Thoracic aorta (tissue), 2 donors: ENCODE measurements at places on chromosomes 5 and 9. TPM values are rescaled to one million over a fixed set of nuclear protein-coding genes. Genes with fewer than 3 reads are reported as not detected.

Gene GNA14
- 8.4 TPM for total RNA-seq

Gene PHF24
- 0.35 TPM for total RNA-seq

Gene ARAP3
- 16.2 TPM for total RNA-seq

Gene RASGEF1C
- total RNA-seq: not detected

Gene SGCD
- 20.4 TPM for total RNA-seq

DNA sequence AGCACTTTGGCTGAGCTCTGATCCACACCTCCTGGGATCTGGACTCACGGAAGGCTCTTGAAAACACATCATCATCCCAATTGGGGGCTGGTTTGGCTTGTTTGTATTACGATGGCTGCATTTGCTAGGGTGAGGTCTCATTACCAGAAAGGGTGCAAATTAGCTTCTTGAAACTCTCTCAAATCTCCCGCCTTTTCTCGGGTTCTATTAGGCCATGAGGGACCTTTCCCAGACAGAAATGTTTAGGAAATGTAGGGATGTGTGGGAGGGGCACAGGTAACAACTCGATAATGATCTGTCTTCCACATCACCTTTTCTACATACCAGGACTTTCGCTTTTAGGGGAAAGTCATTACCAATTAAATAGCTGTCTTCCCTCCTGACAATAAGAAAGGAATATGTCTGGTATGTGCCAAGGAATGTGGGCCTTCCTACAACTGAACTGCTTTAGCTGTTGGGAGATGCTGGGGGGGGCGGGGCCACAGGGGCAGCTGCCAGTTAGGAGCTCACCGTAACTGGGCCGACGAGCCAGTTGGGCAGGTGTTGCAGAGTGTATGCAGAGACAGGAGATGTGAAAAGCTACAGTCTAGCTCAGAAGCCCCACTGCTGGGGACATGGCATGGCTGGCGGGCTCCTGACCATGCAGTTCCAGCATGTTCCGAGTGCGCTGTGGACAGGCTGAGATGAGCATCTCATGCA lies 71.2 kb downstream of the AK8 start:
- no peak for DNase-seq

- DNase-seq: no peak
Observed at GRCh38 chr5:78795757-78796156, 147.2 kb upstream of the LHFPL2 start.

DNA sequence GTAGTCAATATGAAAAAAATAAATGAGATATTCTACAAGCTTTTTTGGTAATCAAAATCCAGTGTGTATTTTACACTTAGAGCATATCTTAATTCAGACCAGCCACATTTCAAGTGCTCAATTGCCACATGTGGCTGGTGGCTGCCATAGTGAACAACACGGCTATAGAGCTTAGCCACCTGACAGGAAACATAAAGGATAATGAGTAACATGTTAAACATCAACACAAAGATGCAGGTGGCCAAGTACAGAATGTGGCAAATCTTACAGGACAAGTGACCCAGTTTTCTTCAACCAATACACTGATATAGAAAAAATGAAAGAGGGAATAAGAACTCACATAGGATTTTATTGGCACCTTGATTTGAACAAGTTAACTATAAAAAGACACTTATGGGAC lies 61.4 kb downstream of the KIF24 start:
- DNase-seq: no peak

DNA sequence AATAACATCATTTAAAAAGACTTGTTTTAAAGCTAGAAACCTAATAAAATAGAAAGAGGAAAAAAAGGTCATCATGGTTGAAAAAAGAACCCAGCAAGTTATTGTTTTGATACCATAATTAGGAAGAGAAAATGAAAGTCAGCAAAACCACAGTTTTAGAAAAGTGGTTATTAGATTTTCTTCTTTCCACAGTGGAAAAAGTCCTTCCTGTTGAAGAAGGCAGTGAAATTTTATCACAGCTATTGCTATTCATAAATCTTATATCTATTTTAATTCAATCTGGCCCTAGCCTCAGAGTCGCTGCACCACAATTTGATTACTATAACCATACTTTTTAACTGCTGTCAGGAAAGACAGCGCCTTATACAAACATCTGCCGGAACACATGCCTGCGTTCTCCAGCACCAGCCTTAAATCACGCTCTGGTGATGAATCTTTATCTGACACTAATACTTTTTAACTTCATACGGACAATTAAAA lies 60.3 kb downstream of the MAPKAP1 start:
- DNase-seq: no peak

DNA sequence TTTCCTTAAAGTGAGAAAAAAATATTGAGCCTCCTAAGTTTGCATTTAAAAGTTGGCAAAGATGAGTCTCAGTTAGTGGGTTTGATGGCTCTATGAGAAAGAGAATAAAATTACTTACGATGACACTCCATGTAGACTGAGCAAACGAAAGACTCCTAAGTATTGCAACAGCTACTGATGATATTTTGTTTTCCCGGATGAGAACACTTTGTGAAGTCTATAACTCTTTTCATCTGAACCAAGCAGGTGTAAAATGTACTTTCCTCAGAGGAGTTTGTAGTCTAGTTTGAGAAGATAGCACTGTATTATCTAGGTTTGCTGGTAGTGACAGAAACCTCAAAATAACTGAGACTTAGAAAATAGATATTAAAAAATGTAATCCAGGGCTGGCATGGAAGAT lies 1.7 kb upstream of the ITK start:
- DNase-seq: no peak

DNA sequence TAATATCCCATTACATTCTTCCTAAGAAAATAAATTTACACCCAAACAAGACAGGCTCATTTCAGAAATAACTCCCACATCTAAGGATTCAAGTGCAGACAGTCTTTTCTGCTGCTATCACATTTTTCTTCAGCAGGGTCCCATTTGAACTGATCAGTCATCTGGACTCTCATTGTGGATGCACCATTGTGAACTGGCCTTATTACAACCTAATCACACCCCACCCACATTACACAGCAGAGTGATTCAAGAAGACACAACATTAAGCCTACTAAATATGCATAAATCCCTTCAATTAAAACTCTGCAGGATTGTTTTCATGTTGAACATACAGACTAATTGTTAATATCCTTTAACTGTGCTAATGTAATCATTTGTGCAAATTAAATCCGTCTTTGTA lies 146.2 kb downstream of the CDH12 start:
- DNase-seq: no peak

DNA sequence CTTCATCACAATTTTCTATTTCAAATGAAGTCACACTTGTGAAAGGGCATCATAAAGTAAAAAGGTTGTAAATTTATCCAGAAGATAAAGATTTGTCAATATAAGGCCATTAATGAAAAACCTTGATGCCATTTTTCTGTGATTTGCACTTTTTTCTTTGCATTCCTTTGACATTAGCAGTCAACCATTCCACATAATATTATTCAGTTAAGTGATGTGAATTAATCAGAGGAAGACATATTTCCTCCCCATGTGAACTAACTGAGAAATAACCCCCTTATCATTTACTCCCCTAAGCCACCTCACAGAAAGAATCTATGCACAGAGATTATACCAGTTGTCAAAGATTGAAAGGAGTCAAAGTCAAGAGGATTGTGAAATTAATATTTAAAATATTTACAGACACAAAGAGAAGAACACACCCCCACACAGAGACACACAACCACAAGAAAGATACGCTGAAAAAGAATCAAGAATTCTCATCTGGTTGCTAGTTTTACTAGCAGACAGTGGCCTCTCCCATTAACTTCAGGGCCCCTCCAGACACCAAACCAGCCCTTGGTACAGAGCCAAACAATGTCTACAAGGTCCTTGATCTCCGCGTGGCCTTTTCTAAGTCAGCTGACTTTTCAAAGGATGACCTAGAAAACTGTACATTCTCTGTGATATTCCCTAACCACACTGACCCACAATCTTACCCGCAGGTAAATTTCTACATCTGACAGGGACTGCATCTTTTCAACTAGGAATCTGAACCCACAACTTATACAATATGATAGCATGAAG lies 29.5 kb downstream of the GNAQ start:
- no peak for DNase-seq

GRCh38 chr5:44085083-44085482 lies 304.1 kb downstream of the FGF10 start:
- DNase-seq: no peak

DNA sequence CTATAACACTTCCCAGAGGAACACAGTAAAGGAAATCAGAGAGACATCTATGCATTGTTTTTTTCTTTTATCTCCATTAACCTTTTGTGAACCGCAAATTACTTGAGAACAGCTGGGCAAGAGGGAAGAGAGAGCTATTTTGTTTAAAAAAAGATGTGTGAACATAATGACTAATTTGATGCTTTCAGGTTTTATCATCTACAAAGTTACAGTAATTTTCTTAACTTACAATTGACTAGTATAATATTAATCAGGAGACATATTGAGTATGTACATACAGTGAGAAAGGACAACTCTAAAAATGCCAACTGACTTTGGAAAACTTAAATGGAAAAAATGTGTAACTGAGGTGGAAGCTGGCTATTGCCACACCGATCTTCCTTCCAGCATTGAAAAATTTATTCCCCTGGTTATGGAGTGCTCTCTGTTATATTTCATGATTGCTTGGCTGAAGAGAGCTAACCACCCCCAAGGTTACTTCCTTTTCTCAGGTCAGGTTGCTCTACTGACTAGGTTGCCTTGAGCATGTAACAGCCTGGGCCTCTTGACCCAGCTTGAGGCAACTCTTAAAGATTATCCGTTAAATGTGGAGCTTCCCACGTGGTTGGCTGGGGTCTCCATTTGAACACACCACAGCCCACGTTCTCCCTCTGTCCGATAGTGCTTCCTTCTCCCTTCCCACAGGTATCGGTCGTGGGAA lies 62.6 kb upstream of the C6 start:
- DNase-seq: no peak

GRCh38 chr5:115484368-115484767 lies 60.2 kb downstream of the FEM1C start:
- no peak for DNase-seq

DNA sequence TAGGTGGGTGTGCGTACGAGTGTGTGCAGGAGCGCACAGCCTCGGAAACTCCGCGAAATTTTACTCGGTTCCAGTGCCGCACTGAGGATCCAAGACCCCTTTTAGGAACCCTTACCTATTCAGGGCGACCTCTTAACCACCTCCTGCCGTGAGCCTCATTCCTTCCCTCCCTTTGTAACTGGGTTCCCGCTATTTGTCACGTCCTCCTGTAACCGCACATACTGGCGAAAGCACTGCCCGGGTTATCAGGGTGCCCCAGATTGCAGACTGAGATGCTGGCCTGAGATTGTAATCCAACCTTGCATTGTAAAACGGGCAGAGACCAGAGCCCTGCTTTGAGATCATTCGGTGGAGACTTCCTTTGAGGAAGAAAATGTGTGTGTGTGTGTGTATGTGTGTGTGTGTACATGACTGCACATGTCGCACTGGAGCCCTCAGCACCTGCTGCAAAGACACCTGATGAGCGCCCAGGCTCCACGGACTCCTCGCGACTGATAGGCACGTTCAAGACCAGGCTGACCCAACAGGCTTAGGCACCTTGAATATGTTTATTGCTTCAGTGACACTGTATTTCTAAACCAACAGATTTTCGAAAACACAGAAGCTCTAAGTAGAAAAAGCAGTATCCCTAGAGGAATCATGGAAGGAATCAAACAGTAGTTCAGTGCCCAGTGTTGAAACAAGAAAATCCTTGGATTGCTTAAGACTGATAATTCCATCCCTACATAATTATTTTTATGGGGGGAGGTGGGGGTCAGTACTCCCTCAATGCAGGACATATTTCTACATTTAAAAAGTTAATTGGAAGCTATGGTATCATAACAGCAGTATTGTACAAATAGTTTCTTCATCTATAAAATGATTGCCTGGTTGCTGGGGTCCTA lies 86.5 kb upstream of the TNFAIP8 start:
- DNase-seq: no peak

DNA sequence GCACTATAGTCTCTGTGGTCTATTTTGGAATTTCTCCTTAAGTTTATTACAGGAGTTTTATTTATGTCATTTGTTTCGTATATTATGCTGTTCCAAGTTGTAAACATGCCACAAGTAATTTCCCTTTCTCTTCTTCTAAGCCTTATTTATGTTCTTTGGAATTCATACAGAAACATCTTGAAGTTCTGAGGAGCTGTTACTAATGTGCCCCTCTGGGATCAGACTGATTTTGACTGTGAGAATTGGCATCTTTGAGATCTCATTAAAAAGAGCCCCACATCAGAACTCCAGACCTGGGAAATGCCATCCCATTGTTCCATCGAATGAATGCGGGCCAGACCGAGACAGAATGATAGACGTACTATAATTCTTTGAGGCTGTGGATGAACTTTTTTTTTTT lies 138.8 kb upstream of the CD180 start:
- no peak for DNase-seq

DNA sequence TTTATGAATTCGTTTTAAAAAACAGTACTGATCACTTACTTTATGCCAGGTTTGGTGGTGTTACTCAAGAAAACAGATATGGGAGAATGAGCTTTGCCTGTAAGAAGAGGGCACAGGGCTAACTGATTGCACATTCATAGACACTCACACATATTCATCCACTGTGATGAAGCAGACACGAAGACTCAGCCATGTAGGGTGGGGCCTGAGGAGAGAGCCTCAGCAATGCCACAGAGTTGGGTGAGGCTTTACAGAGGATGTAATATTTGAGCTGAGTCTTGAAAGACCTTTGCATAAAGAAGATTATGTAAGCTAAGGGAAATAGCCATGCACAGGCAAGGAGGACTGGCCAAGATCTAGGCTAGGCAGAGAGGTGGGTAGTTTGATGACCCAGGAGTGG lies 472.8 kb downstream of the PSAT1 start:
- DNase-seq: no peak

- no peak for DNase-seq
Observed at GRCh38 chr9:87751423-87751822, 25.5 kb downstream of the CTSL start.

DNA sequence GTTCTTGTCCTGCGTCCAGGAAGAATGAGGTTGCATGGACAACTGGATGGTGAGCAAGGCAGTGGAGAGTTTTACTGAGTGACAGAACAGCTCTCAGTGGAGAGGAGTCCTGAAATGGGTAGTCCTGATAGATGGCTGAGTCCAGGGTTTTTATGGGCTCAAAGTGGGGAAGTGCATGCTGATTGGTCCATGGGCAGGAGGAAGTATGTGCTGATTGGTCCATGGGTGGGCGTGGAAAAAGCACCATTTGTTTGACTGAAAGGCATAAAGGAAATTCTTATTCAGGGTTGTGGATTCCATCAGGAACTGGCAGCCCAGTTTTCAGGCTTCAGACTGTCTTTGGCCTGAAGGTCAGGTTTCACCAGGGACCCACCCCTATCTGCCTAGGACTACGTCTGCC lies 10.6 kb downstream of the FSD1L start:
- no peak for DNase-seq
